Spleen (tissue), 13 donors: ENCODE measurements at places on chromosomes 13 and 19. TPM values are rescaled to one million over a fixed set of nuclear protein-coding genes. Genes with fewer than 3 reads are reported as not detected.

ZNF576 gene
- polyA plus RNA-seq = 9.8 TPM

- no peak for DNase-seq
Observed at GRCh38 chr13:91185294-91185863, 162.1 kb upstream of the MIR17HG start.

GRCh38 chr13:80716610-80717081, 375.7 kb upstream of the SPRY2 start:
- DNase-seq = peak; percentile 29

MZT1 gene
- polyA plus RNA-seq = 14.2 TPM

KCTD4 gene
- not detected for polyA plus RNA-seq

C1QTNF9B gene
- not detected for polyA plus RNA-seq

DENND1C gene
- 65.1 TPM for polyA plus RNA-seq

CCDC169 gene
- 0.06 TPM for polyA plus RNA-seq

DNA sequence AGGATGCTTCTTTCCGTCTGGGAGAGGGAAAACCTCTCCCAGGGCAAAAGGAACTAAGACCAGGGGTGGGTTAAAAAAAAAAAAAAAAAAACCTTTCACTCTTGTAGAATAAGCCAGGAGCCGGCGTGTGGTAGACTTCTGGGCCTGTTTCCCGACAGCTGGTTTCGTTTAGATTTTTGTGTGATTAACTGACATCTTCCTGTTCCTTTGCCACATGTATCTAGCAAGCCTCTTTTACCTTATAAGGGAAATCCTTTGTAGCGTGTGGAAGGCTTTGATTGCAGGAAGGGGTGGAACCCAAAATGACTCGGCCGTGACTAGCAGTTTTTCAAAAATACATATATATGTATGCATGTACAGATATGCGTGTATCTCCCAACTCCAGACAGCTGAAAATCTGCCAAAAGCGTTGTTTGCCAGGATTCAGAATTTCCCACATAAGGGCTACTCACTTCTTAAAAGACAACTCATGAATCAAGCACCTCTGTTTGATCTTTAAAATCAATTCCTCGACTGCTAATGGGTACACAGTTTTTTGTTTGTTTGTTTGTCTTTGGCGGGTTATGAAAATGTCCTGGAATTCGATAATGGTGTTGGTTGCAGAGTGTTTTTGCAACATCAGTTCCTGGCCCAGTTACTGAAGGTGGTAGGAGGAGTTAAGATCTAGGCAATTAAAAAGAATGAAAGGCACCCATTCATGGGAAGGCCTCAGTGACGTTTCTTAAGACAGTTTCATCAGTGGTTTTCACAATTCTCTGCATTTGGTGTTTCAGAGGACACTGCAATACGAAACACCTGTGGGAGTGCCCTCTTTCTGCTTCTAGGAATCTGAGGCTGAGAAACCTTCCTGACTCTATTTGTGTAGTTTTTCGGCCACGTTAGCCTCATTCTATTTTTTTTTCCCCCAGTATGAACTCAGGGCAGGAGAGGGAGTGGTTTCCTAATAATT, 2.7 kb downstream of the TPM4 start:
- DNase-seq = peak; percentile 73

DNA sequence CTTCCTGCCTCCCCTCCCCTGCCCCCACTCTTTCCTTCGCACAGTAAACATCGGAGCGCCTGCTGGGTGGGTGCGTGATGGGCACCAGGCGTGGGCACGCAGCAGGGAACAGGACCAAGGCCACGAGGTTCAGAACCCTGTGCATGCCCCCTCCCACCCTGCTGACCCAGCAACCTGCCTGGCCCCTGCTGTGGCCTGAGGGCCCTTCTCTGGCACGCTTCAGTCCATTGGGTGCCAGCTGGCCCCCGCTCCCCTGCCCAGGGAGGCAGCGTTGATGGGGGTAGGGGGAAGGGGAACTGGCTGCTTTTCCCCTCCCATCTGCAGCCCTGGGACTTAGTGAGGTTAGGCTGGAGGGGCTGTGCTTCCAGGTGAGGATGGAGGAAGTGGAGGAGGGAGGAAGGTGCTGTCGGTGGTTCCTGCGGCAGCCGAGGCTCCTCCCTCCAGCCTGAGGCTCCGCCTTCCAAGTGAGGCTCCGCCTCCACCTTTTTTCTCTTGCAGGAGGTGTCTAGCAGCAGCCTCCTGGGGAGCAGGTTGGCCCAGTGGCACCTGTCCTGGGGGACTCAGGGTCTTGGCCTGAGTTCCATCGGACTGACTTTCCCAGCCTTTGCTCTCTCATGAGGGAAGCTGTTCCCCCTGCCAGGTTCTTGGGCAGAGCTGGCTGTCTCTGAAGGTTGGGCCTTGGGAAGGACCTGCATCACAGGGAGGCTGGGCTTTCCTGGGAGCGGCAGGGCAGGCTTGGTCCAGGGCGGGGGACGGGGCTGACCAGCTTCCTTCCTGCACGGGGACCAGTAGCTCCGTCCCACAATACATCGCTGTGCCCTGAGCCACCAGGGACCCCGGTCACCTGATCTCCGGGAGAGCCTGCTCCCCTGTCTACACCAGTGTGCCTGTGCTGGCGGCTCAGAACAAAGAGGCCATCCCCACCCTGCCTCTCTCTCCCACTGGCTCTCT, 7.3 kb downstream of the PIAS4 start:
- no peak for DNase-seq

- no peak for DNase-seq
Observed at GRCh38 chr13:31885994-31886393, 145.6 kb upstream of the FRY start.

GRCh38 chr19:20858218-20858617, 64.8 kb upstream of the ZNF85 start:
- DNase-seq = no peak

- DNase-seq = no peak
Observed at GRCh38 chr13:86932776-86933334, 738.3 kb upstream of the SLITRK5 start.

GRCh38 chr19:47693489-47693888, 19.7 kb upstream of the EHD2 start:
- no peak for DNase-seq

PTGIR gene
- 9.1 TPM for polyA plus RNA-seq

GRCh38 chr19:29677001-29677817, 11.9 kb downstream of the PLEKHF1 start:
- DNase-seq = peak; percentile 72

GRCh38 chr19:8595651-8596050, 14.9 kb downstream of the ADAMTS10 start:
- no peak for DNase-seq

DNA sequence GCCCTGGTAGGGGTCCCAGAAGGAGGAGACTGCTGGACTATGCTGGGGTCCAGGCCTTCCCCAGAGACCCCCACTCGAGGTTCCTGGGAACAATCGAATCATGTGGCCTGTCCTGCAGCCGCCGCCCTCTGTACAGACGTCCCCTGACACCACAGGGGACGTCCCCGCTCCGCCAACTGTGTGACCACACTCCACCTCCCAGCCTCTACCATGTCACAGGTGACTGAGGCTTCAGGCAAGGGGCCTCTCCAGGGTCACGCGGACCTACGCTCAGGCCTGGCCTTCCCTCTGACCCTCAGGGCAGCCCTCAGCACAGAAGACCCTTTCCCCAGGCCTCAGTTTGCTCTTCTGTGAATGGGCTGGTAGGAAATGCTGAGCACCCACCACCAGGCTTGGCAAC, 13.1 kb upstream of the TMEM161A start:
- DNase-seq = no peak

CPB2 gene
- not detected for polyA plus RNA-seq

DNA sequence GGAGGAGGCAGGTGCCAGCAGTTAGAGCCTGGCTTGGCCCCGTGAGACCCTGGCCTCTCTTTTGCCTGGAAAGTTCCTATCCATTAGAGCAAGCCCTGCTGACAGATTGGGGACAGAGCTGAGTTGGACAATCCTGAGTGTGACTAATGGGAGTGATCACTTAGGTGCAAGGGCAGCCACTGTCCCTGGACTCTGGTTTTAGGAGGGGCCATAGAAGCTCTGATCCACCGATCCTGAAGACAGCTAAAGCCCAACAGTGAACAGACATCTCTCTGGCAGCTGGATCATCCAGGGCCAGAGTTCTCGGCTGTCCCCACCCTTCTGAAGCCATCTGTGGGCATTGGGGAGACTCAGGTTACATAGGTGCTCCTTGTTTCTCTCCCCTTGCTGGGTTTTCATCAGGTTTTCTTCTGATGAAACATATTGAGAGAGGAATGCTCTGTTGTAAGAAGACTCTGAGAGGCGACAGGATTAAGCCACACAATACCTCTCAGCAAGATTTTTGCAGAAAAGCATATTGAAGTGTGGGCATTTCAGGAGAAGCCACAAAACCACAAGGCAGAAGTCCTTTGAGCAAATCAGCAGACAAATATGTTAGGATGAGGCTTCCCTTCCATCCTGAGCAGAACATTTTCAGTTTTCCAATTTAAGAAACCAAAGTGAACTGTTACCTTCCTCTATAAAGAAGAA, 288.0 kb upstream of the MAB21L1 start:
- DNase-seq = no peak

- DNase-seq = no peak
Observed at GRCh38 chr19:46739290-46739771, 6.5 kb upstream of the FKRP start.

GRCh38 chr19:3047496-3048189, 14.7 kb downstream of the TLE5 start:
- DNase-seq = peak; percentile 87

GRCh38 chr19:35009424-35010415, 9.6 kb downstream of the GRAMD1A start:
- DNase-seq = no peak

GRCh38 chr13:63595811-63596210, 2180.2 kb upstream of the PCDH20 start:
- no peak for DNase-seq

DNA sequence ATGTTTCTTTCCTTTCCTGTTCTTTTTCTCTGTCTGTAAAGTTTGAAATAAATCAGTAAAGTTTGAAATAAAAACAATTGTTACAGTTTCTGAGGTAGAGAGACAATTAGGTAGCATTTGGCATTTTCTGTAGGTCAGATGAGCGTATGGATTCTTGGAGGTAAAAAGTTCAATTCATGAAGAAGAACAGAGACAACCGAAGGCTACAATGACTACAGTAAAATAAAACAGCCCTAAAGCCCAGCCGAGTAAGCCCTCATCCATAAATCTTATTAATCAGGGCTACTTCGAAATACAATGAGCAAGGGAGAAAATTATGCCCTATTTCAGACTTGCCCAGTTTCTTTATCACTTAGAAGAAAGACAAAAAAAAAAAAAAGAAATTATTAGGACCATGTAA, 941.9 kb upstream of the SLC10A2 start:
- no peak for DNase-seq

DNA sequence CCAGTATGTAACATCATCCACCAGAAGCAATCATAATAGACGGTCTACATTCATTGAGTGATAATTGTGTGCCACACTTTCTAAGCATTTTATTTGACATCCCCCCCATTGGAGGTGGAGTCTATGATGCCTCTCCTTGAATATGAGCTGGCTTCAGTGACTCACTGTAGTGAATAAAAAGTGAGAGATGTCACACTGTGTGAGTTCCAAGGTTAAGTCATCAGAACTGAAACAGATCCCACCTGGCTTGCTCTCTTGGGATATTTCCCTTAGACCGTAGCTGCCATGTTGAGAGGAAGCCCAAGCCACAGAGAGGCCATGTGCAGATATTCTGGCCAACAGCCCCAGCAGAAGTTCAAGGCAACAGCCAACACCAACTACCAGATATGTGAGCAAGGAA, 12.6 kb downstream of the RTBDN start:
- DNase-seq = no peak

GRCh38 chr13:21901811-21902708, 231.2 kb downstream of the FGF9 start:
- no peak for DNase-seq

LRRC63 gene
- polyA plus RNA-seq = 0.04 TPM

YJEFN3 gene
- polyA plus RNA-seq = 22.7 TPM

DNA sequence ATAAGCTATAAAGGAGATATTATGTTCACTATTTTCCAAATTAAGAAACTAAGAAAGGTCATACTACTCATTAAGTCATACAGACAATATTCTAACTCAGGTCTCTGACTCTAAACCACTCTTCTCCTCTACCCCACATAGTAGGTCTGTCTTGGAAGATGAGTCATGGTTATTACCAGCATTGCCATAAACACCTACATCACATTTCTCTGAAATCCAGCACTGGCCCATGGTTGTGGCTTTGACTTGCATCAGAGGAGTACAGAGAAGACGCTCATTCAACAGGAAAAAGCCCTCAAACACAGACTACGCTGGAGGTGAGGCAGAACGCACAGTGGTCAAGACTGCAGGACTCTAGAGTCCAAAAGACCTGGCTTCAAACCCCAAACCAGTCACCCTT, 476.8 kb downstream of the COG6 start:
- DNase-seq = no peak

- DNase-seq = peak; percentile 98
Observed at GRCh38 chr19:4472174-4472974, at the start of gene HDGFL2. Gene HDGFL2 (plus strand): TSS chr19:4472297. CDS start chr19:4472351, 54 bp downstream.

DNA sequence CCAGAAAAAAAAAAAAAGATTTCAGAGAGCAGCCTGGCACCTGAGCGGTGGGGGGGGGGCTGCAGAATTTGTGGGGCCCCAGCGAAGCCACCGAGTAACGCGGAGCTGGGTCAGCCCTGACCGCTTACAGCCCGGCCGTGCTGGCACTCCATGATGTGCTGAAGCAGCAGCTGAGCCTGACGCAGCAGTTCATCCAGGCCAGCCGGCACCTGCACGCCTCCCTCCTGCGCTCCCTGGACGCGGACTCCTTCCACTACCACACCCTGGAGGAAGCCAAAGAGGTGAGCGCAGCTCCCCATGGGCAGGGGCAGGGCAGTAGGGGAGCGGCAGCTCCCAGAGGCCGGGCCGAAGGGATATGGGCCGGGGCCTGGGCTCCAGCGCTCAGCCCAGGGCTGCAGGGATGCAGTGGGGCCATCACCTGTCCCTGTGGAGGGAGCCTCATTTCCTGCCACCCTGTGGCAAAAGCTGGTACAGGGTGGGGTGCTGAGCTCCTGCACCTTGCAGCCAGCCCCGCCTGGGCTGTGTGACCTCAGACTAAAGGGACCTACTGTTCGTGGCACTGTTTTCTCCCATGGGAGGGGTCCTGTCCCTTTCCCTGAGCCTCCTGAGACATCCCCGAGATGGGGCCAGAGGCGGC, 18.3 kb downstream of the C19orf44 start:
- DNase-seq = no peak

- DNase-seq = no peak
Observed at GRCh38 chr13:47111499-47111898, 214.6 kb upstream of the HTR2A start.

RYR1 gene
- polyA plus RNA-seq = 0.32 TPM

DNA sequence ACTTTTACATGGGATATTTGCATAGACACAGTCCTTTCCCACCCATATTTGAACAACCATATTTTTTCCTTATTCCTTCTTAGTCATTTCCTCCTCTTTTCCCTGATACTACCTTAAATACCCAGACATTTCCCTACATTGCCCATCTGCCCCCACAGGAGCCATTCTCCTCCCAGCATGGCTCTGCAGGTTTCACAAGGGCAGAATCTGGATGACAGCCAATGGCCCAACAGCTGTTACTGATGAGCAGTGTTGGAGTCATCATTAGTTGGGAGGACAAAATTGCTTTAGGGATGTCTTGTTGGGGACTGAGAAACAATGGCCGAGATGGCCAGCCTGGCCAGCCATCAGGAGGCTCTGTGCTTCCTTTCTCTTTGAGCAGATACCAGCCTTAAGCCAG, 209.5 kb downstream of the KLF5 start:
- no peak for DNase-seq

KLK2 gene
- polyA plus RNA-seq = 0.86 TPM

PSPN gene
- 0.53 TPM for polyA plus RNA-seq

- DNase-seq = no peak
Observed at GRCh38 chr13:100235311-100235901, 146.5 kb downstream of the PCCA start.

ZNF440 gene
- polyA plus RNA-seq = 2.7 TPM

- no peak for DNase-seq
Observed at GRCh38 chr13:31131470-31131961, 30.2 kb downstream of the HSPH1 start.

OLFM2 gene
- 1.5 TPM for polyA plus RNA-seq

WASF3 gene
- polyA plus RNA-seq = 1.7 TPM
